ENCODE measurements at places on chromosomes 12 and 14.

- DNase-seq, result no peak
Measured at GRCh38 chr12:87439990-87440827, 589.0 kb downstream of the C12orf50 start.

- DNase-seq, result peak; percentile 46
Measured at GRCh38 chr12:88111074-88111652, 30.7 kb downstream of the CEP290 start.

GRCh38 chr12:22046090-22046967, at the start of gene CMAS:
Gene CMAS (plus strand): TSS chr12:22046218. CDS start chr12:22046304, 86 bp downstream.
- DNase-seq, result peak; percentile 81

DNA sequence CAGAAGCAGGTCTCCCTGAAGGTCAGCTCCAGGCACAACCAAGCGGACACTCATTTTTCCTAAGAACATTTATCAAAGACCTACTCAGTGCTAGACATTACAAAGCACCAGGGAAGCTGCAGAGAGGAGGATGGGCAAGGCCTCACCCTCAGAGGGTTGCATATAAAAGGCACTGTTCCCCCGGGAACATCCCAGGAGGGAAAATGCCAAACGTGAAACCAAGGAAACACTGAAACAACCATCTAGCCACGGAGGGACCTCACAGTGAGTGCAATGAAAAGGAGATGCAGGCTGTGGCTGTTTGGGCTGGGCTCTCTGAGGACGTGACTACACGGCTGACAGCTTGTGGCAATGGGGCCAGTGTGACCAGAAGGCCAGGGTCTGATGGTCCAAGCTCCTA, 117.4 kb upstream of the VASH1 start:
- DNase-seq, result no peak

DNA sequence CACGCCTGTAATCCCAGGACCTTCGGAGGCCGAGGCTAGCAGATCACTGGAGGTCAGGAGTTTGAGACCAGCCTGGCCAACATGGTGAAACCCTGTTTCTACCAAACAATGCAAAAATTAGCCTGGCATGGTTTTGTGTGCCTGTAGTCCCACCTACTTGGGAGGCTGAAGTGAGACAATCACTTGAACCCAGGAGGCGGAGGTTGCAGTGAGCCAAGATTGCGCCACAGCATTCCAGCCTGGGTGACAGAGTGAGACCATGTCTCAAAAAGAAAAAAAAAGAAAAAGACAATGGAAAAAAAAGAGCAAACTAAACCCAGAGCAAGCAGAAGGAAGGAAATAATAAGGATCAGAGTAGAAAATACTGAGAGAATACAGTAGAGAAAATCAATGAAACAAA, 5.4 kb downstream of the CHURC1 start:
- no peak for DNase-seq
